ENCODE measurements at places on chromosomes 7 and 10.

GRCh38 chr7:113289140-113289740 lies 170.9 kb upstream of the SMIM30 start:
- no peak for DNase-seq

DNA sequence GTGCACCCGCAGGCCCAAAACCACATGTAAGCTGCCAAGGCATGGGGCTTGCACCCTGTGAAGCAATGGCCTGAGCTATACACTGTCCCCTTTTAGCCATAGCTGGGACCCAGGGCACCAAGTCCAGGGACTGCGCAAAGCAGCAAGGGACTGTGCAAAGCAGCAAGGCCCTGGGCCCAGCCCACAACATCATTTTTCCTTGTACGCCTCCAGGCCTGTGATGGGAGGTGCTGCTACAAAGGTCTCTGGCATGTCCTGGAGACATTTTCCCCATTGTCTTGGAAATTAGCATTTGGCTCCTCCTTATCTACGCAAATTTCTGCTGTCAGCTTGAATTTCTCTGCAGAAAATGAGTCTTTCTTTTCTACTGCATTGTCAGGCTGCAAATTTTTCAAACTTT lies 24.8 kb downstream of the ARHGAP19 start:
- DNase-seq, result no peak

DNA sequence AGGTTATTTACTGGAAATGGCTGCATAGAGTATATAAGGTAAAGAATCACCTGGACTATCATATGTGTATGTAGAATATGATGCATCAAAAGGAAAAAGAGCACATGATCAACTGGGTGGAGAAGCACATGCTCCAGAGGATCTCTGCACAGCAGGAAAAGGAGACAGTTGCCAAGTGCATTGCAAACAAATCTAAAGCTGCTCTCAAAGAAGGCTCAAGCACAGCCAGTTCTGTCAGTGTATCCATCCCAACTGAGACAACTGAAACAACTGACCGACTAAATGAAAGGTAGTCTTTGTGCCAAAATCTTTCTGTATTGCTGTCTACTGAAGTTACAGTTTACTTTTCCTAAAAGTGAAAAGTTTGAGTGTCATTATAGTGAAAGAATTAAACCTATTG lies 83.2 kb upstream of the SGCE start:
- no peak for DNase-seq

DNA sequence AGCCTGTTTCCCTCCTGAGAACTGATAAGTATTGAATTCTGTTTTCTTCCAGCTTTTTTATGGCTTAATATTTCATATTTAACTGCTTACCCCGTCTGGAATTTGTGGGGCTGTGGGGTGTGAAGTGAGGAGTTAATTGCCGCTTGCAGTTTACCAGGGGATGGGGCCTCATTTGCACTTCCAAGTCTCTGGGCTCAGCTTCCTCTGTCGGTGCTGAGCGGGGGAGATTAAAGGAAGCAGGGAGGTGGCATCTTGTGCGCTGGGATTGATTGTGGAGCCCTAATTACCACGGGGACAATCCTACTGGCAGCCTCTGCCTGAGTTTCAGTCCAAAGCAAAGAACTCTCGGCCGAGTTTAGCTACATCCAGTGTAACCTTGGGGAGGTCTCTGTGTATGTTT lies 33.4 kb downstream of the ELFN1 start:
- DNase-seq, result no peak

DNA sequence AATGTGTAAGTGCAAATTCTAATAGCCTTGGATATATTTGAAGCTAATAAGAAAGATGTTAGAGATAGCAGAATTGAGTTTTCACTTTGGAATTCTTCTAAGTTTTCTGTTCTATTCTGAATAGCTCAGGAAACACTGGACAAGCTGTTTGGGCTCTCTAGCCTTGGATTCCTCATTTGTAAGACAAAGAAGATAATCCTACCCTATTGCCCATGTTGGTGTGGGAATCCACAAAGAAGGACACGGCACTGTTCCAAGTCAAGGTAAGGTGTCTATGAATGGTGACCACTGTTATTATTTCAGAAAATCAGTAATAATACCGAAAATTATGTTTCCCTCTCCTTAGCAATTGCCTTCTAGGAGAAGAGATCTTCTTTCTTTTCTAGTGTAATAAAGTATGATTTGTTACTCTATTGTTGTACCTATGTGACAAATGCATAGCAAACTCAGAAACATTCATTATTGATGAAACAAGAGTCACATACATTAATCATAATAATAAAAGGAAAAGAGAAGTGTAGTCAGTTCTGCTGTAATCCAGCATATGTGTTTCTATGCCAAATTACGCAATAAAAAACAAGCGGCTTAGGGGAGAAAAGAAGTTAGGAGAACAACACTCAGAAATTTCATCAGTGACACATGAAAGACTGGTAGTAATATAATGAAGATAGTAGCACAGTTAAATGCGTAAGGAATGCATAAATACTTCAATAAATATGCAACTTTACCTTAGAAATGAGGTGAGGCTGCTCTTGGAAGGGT lies 1012.3 kb upstream of the PHF14 start:
- no peak for DNase-seq

- DNase-seq, result no peak
Observed at GRCh38 chr7:36708767-36709166, 15.5 kb downstream of the AOAH start.

DNA sequence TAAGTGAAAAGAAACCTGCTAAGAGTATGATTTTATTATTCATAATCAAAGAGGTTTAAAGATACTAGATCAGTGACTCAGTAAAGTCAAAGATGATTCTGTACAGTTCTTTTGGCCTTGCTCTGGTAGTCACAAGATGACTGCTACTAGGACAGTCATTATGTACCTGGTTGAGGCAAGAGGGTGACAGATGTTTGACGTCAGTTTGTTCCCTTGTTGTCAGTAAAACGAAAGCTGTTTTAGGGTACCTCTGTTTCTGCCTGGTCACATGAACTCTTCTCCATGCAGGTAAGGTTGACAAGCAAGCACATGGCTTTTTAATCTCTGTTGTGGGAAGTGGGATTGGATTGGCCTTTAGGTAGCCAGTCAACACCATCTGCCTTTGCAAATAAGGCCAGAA lies 308.0 kb downstream of the EXOC4 start:
- no peak for DNase-seq

DNA sequence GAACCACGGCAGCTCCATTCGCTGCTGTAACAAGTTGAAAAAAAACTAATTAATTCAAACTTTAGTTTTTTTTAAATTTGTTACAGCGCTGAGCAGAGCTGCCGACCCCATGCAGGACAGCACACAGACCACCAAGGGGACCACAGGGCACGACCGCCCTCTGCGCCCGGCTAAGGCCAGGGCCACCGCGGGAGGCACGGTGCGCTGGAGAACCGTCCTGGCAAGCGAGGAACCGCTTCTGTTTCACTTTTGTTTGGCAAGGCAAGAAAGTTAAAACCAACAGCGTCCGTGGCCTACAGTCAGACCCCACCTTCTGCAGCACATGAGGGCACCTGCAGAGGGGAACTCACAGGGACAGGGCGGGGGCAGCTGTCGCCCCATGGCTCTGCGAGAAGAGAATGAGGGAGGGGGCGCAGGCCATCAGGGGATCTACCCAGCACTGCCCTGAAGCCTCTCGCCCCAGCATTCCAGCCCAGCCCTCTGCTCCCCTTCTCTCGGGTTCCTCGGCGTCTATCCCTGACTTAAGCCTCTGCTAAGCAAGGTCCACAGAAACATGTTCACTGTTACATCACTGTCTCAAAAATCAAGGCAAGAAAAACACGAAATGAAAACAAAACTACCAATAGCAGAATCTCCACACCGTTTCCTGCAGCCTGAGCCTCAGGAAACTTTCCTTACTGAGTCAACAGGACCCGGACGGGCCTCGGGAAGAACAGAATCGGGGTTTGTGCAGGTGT lies 204.4 kb downstream of the DIP2C start:
- peak; percentile 18 for DNase-seq

Data from activated naive CD4-positive, alpha-beta T cell treated with anti-CD3 and anti-CD28 coated beads, Interleukin-2, amount 50 U/mL, for 72 hours (primary cell).